ENCODE measurements at places on chromosomes 3 and 15.

DNA sequence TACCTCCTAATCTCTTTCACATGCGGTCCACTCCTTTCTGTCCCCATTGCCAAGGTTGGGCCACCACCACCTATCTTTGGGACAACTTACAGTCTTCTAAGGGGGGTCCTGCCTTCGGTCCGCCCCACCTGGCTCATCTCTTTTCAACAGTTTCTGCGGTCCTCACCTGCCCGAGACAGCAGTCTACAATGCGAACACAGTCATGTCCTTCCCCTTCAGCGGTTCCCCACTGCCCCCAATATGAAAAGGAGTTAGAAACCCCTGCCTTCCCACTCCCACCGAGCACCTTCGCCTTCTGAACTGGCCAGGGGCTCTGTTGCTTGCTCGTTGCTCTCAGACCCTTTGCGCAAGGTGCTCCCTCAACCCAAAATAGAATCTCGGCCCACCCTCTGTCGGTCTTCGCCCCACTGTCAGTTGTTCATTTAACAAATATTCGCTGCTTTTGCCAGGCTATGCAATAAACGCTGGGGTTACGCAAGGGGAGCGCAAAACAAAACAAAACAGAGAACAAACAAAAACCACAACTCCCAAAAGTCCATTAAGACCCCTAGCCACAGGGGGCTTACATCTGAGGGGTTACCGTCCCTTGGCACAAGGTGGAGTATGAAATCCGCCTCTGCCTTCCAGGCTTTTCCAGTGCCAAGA lies 611 bp upstream of the FANCI start:
- peak; percentile 38 for DNase-seq

DNA sequence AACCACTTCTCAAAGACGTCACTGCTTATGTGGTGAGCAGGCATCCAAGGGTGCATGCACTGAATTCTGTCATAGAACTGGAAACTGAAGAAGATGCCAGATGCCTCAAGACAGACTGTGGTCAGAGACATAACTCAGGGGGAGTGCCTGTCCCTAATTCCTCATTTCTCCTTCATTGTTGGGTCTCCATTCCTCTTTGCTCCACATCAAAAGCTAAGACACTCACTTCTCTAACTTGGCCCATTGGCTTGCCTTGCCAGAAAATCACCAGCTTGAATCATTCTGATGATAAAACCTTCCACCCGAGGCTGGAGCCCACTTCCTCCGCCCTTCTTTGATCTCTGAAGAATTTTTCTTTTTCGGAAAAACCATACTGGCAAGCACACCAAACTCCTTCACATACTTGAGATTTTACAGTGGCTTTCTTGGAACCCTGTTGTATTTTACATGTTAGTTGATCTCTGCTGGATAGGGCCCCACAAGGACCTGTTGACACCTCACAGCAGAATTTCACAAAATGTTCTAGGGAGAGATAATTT lies 69.9 kb downstream of the COL8A1 start:
- no peak for DNase-seq

DNA sequence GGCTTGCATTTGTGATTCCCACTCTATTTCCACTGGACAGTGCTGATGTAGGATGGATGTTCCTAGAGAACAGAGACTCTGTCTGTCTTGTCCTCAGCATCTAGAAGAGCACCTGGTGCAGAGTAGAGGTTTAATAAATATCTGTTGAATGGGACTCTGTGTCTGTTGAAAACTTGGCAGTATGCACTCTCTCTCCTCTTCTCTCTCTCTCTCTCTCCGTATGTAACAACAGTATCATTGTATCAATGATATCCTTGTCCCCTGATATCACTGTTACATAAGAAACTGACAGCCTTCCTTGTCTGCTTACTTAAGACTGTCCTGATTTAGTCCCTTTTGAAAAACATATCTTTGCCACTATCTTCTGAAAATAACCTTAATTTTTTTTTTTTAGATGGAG lies 24.3 kb upstream of the MGLL start:
- DNase-seq, result no peak

DNA sequence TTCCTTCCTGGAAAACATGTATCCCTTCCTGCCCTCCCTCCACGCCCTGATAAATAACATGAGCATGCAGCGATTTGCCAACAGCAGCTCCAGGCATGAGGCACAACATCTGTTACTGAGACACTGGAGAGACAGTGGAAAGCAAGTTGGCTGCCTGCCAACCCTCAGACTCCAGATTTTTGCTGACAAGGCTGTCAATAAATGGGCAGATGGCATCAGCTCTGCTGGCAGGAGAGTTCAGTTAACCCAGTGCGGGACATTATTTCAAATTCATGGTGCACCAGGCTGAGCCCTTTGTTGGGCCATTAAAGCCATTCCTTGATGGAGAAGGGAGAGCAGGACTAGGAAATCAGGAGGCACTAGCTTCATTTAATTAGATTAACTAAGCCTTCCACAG lies 293.3 kb downstream of the MEX3B start:
- DNase-seq, result peak; percentile 80

DNA sequence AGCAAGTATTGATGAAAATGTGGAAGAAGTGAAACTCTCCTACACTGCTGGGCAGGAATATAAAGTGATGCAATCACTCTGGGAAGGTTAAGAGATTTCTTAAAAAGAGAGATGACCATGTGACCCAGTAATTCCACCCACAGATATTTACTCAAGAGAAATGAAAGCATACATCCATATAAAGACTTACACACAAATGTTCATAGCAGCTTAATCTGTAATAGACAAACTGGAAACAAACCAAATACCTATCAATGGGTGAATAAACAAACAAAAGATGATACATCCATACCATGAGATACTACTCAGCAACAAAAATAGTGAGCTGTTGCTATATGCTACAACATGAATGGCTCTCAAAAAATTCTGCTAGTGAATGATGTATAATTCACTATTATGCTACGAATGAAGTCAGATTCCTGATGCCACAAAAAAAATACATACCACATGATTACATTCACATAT lies 463.3 kb downstream of the MAGI1 start:
- no peak for DNase-seq

GRCh38 chr15:92132982-92133755 lies 260.5 kb upstream of the ST8SIA2 start:
- no peak for DNase-seq

GRCh38 chr3:73674280-73674679 lies 49.5 kb upstream of the PDZRN3 start:
- DNase-seq, result no peak

DNA sequence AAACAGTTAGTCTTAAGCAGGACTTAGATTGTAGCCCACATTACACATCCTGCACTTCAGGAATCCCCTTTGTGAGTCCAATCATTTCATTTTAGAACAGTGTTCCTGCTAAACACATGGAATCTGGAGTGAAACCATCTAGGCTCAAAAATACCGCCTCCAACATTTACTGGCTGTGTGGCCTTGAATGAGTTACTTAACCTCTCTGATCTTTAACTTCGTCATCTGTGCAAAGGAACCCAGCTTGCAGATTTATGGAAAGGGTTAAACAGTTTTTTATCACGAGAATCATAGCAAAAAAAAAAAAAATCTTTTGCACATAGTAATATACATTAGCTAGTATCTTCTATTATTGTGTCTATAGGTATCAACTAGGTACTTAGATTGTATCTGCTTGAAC lies 8.0 kb upstream of the LRTM1 start:
- no peak for DNase-seq

DNA sequence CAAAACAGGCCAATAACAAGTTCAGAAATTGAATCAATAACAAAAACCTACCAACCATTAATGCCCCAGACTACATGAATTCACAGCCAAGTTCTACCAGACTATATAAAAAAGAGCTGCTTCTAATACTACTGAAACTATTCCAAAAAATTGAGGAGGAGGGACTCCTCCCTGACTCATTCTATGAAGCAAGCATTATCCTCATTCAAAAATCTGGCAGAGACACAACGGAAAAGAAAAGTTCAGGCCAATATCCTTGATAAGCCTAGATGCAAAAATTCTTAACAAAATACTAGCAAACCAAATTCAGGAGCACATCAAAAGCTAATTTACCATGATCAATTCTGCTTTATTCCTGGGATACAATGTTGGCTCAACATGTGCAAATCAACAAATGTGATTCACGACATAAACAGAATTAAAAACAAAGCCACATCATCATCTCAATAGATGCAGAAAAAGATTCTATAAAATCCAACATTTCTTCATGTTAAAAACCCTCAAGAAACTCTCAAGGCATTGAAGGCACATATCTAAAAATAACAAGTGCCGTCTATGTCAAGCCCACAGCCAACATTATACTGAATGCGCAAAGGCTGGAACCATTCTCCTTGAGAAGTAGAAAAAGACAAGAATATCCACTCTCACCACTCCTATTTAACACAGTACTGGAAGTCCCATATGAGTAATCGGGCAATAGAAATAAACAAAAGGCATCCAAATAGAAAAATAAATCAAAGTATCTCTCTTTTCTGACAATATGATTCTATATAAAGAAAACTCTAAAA lies 573.6 kb upstream of the GRM7 start:
- DNase-seq, result no peak

- DNase-seq, result peak; percentile 34
These were observed 256.2 kb upstream of the IL12A start for GRCh38 chr3:159732172-159733111.

DNA sequence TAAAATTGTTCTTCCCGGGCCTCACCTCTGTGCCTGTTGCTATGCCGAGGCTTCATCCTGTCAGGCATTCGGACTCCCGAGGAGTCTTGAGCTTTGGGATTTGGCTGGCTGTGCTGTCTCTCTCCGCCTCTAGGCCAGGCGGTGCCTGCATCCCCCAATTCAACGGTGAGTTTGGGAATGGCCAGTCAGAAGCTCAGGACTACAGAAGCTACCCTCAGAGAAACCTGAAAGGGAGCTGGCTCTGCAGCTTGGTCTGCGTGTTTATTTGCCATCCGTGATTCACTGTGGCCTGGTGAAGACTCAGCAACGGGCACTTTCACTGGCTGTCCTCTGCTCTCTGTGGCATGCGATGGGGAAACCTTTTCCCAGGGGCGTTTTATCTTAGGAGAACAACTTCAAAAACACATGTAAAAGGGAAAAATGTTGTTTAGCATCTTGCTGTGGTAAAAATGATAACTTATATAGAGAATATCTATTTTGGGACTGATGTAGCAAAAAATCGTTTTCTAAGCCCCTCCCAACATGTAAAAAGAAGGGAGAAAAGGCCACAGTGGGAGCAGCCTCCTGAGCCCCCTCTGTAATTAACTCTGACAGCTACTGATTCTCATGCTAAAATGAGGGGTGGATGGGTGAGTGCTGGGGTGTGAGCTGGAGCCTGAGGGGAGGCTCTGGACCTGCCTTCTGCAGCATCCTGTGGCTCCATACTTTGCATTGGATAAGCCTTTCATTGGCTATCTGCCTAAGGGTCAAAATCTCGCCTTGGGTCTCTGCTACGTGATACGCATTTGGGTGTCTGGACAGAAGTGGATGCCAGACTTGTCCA lies 103.4 kb upstream of the KLHL25 start:
- DNase-seq, result no peak

DNA sequence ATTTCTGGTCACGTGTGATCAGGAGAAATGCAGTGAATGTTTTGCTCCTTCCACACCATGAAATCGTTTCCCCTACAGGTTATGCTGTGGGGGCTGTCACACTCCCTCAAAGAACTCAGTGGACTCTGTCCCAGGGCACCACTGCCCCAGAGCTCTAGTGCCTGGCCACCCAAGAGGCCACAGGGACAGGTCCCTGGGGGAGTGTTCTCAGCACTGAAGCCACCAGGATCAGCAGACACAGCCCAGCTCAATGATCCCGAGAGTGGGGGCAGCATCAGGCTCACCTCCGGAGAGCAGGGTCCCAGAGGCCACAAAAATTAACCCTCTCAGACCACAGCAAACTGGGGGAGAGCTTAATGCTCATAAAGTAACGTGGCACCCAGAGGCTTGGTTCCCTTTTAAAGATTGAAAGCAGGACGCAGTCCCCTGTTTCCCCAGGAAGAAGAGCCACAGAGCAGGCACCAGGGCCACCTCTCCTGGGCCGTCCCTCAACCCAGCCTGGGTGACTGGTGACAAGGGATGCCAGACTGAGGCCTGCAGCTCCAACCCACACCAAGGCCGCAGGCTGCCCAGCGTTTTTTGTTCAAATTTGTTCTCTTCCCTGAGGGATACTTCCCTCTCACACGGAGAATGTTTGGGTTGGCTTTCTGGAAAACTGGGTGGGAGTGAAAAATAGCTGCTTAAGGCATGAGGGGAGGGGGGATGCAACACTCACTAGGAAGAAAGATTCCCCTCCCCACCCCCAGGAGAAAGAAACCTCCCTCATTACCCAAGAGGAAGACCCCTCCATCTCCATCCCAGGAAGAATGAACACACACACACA lies 123.3 kb upstream of the IGF1R start:
- DNase-seq, result no peak

GRCh38 chr3:138412821-138413551 lies 21.4 kb upstream of the ESYT3 start:
- DNase-seq, result no peak

GRCh38 chr15:47588958-47589357 lies 128.3 kb upstream of the SEMA6D start:
- no peak for DNase-seq
